ENCODE measurements at places on chromosomes 6 and 20.

- no peak for DNase-seq
Measured at GRCh38 chr6:43129434-43130194, 41.5 kb upstream of the SRF start.

GRCh38 chr20:23105193-23105592 is 19.1 kb upstream of the CD93 start:
- no peak for DNase-seq

GRCh38 chr6:121755485-121755884 is 320.0 kb downstream of the GJA1 start:
- no peak for DNase-seq

DNA sequence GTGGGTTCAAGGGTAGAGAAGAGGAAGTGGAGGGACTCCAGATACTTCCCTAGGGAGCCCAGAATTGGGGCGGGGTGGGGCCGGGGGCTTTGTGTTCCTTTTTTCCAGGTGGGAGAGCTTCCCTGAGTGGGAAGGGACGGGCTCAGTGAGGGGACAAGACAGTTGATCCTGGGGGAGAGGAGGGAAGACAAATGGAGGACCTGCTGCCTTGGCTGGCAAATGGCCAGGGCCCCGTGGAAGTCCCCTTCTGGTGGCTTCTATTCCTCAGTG is 2.6 kb downstream of the CTSZ start:
- DNase-seq = no peak

DNA sequence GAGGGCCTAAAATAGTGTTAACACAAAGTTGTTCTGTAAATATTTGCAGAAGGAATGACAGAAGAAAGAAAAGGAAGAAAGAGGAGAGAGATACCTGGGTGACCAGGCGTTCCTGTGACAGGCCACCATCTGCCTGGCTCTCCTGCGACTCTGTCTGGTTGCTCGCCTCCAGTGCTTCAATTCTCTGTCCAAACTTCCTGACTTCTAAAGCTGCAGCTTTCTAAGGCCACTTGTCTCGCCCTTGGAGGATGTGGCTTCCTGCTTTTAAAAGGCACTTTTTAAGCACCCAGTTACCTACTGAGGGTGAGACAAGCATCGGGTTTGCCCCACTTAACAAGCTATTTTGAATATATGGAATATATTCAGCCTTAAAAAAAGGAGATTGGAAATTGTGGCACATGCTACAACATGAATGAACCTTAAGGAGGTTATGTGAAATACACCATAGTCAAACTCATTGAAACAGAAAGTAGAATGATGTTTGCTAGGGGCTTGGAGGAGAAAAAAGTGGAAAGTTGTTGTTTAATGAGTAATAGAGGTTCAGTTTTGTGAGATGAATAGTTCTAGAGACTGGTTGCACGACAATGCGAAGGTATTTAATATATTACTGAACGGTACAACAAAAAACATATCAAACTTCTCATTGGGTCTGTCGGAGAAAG is 32.8 kb downstream of the VIP start:
- DNase-seq = no peak

DNA sequence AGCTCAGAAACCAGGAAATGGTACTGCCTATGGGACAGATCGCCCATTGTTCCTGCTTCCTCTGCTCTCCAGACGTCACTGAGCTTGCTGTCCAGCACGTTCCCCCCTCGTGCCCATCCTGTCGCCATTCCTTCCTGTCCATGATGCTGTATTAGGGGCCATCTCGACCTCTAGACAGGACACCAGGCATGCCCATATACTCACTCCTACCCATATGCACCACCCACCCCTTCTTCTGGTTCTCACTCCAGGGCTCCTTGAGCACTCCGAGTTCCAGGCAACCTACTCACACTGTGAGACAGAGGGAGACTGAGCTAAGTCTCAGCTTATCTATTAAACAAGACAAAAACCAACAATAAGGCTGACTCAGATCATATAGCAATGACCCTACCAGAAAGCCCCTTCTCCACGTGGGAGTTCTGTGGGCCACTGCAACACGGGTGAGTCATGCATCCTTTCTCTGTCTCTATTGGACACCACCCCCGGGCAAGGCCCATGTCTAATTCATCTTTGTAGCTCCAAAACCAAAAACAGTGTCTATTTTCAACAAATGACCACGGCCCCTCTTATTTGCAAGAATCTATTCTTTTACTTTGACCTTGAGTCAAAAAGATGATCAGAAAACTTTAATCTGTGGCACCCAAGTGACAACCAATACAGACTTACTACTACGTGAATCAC is 65.7 kb downstream of the PSMG4 start:
- no peak for DNase-seq

DNA sequence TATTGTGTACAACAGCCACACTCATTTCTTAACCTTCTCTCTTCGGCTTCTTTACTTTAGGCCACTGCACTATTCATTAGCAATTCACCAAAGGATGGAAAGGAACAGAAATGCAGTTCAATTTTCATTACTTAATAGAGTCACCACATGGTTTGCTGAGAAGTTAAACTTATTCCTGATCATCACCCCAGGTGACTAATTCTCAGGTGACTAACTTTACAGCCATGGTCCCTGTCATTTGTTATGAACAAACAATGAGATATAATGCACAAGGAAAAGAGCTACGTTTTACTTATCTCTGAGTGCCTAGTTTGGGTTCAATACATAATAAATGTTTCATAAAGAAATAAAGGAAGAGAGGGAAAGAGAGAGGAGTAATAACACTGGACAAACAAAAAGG is 45.8 kb upstream of the DST start:
- DNase-seq = no peak

DNA sequence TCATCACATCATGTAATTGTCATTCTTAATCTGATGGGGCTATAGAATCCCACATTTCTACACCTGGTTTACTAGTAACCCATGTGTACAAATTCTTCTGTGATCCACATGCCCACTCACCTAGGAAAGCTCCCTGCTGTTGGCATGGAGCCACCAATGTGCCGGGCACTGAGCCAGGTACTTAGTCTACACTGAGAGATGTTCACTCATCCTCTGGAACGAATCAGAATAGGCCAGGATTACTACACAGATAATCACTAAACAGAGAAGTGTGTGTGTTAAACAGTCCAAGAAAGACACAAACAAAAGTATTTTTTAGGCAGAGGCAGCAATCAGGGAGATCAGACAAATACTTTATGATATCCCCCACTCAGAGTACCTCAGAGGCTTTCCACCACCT is 193.2 kb upstream of the VGLL2 start:
- DNase-seq = no peak

GRCh38 chr6:145865175-145865574 is 50.6 kb upstream of the FBXO30 start:
- no peak for DNase-seq

- no peak for DNase-seq
Measured at GRCh38 chr20:4471221-4471620, 250.5 kb upstream of the PRND start.

- no peak for DNase-seq
Measured at GRCh38 chr6:68053805-68054373, 581.2 kb upstream of the ADGRB3 start.

DNA sequence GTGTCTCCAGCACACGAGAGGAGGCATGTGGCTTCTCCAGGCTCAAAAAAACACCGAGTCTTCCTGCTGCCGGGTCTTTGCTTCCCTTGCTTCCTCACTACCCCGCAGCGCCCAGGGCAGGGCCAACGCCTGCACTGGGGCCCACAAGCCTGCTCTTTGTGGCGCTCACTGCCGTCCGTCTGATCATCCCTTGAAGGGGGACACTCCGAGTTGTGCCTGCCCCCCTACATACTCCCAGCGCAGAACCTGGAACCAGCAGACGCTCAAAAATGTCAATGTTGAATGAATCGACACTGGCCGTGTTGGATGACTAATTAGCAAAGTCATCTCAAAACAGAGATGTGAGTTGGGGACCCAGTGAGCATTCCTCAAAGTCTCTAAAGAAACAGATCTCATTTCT is 8.1 kb upstream of the ARFGAP1 start:
- no peak for DNase-seq

GRCh38 chr6:36954262-36954931 is at the start of gene PI16:
TSS of gene PI16 (plus strand) at chr6:36954738. CDS start at chr6:36954761, 23 bp downstream.
- no peak for DNase-seq

DNA sequence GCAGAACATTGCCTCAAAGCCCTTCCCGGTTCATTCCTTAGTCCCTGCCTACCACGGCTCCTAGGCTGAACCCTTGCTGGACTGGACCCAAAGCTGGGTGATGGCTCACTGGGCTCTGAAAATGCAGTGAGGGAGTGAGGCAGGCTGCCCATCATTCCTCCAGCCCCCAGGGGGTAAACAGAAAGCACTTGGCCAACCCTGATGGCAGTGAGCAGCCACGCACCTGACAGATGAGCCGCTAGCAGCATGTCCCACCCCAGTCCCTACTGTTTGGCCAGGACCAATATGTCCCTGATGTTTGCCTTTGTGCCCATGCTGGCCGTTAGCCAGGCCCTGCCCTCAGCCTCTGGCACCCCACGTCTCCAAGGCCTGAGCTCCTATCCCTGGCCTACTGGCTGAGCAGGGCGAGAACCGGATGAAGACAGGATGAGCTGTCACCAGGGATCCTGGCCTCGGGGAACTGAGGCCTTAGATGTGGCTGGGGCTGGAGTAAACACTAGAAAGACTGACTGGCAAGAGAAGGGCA is 19.4 kb upstream of the BAK1 start:
- DNase-seq = no peak

DNA sequence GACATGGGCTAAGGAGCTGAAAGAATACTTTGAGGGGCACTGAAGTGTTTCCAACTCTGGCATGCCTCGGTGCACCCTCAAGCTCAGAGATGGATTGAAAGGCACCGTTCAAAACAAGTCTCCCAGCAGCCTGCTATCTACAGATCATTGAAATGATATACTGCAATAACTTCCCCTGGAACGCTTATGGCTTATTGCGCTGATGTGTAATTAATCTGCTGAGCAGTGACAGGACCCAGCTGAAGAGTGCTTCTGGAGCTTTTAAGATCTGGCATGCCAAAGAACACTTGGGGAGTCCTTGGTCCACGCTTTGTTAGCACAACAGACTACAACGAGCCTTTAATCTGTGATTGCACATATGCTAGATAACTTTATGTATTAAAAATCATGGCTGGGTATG is 708.2 kb downstream of the PRKN start:
- no peak for DNase-seq

DNA sequence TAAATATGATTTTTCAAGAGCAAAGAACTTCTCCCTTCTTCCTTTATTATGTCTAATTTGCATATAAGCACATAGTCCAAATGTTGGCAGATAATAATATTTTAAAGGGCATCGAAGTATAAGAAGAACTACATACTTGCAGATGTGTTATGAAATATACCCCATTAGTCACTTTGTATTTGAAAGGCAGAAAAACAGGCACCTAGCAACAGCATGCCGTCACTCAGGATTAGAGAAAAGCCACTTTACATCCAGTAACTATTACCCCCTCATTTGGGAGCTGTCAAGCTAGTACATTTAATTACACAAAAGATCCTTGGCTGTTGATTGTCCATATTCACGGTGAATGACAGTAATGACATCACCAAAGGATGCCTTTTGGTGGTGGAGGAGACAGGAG is 99.3 kb upstream of the ARMC2 start:
- DNase-seq = no peak

DNA sequence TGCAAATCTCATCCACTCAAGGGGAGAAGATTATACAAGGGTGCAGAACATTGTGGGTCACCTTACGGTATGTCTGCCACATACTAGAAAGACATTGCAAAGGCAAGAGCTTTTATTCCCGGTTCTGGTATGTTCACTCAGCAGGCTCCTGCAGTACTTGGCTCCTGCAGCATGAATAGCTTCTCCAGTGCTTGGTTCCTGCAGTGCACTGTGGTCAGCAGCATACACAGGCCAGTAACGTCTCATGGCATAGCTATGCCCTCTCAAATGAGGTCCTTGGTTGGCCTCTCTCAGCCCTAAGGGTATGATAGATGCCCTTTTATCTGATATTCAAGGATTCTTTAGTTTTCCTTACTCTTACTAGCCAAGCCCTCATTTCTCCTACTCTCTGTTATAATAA is 12.6 kb downstream of the TCP11 start:
- no peak for DNase-seq

DNA sequence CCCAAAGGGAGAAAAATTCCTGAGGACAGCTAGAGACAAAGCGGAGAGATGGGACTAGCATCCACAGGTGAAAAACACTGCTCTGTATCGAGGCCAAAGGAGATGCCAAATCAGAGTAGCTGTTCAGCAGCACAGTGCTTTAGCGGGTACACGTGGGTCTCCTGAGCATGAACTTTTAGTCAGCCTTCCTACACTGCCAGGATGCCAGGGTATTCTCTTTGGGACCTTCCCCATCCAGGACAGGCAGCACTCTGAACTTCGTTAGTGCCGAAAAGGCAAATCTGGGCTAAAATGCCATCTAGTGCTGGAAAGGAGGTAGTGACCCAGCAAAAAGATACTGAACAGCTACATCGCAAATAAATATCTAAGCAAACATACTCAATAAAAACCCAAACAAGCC is 64.9 kb downstream of the C6orf58 start:
- DNase-seq = no peak

- DNase-seq = no peak
Measured at GRCh38 chr20:23159947-23160318, 73.8 kb upstream of the CD93 start.

DNA sequence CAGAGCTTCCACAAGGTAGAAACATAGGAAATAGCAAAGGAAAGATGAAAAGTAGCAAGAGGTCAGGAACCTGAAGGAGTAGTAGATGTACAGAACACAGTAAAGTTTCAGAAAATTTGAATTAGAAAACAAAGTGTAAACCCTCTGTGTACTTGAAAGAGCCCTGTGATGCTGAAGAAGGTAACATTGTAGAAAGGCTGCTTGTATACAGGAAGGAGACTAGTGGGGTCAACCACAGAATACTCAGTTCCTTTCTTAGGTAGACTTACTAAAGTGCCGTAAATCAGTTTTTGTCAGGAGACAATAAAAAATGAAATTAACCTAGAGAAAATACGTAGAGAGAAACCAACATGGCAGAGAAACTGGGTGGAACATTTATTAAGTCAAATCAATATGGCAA is 149.7 kb downstream of the AIG1 start:
- DNase-seq = no peak

DNA sequence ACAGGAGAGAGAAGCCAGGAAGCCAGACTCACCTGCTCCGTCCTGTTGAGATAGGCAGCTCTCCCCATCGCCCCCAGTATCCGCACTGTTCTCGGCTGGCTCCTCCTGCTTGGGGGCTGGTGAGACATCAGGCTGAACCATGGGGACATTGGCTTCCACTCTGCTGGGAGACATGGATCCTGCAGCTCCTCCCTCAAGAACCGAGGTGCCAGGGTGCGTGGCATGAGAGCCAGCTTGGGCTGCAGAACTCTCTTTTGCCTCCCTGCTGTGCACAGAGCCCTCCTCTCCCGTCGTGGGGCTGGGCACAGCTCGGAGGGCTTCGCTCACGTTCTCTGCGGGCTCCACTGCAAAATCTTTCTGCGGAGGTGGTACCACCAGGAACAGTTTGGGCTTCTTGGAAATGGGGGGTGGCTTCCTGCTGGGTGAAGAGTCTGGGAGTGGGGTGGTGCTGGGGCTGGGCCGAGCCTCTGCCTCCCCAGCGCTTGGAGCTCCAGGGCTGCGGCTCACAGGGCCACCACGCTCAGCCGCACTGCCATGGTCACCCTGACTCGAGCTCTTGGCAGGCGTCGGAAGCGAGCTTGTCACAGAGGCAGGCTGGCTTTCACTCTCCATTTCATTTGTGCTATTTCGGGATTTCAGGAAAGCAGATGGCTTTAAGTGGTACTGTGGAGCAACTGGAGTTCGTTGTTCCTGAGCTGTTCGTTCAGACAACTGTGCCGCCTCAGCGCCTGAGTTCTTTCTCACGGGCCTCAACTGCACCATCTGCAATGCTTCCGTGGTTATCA is 26.5 kb downstream of the HEBP2 start:
- DNase-seq = no peak

GRCh38 chr6:155419161-155419560 is 36.5 kb downstream of the NOX3 start:
- no peak for DNase-seq

GRCh38 chr6:132513831-132514545 is 1.1 kb upstream of the STX7 start:
- no peak for DNase-seq
